ENCODE measurements at places on chromosomes 4 and X.

DNA sequence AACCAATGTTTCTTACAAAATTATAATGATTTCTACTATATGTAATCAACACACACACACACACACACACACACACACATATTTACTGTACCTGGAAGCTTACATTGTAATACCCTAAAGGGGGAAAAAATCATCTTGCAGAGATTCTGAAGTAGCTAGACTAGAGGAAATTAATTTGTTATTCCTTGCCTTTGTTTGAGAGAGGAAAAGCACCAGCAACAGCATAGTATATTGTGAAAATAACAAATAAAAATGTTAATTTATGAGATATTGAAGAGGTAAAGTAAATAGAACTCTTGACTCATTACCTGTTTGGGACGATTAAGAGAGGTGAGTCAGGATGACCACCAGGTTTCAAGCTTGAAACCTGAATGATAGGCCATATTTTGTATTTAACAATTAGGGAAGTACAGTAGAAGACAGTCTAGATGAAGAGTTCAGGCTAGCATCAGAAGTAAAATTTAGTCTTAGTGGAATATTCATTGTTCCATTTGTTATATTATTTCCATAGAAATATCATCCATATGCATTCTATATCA is 873.4 kb upstream of the PCDH10 start:
- no peak for DNase-seq

- DNase-seq, result no peak
Observed at GRCh38 chr4:74473155-74473811, 28.3 kb downstream of the AREG start.

GRCh38 chrX:10667143-10667542 is 46.8 kb upstream of the MID1 start:
- DNase-seq, result no peak

DNA sequence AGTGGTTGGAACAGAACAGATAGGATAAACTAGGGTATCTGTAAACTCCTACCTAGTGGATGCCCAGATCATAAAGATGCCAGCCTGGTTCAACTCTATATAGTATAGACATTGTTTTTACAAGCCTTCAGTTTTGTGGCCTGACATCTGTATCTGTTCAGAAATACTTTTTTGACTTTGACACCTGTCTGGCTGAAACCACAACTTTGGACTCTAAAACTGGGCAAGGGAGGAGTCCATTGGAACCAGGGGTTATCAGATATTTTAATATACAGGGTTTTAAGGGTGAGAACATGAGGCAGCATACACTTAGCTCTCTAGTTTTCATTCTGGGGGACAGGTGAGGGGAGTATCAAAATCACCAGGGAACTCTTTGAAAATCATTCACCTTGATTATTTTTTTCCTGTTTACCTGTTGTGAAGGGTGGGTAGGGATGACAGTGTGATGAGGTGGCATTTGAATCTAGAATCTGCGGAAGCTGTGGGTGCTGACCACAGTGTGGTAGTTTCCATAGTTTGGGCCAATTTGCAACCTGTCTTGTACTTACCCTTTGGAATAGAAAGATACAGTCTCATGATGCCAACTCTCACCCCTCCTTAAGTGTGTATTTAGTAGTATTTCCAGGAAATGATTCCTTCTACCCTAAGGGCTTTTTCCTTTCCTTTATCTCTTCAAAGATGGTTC is 20.6 kb downstream of the GAB1 start:
- no peak for DNase-seq

DNA sequence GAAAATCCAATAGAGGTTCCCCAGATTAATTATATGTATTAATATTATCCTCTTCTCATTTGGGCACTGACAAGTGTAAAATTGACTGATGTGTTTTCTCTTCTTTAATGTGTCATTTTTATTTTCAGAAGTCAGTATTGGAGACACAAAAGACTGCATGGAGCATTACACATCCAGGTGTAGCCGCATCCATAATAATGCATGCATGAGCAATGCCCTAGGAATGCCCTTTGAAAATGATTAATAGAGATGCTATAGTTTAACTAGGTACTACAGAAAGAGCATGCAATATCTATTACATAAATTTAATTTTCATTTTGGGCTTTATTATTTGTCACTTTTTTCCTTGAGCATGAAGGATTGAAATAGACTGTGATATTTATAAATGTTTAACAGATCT is 509.9 kb downstream of the SPOCK3 start:
- no peak for DNase-seq

GRCh38 chrX:136318895-136319597 is 18.3 kb downstream of the ADGRG4 start:
- no peak for DNase-seq

DNA sequence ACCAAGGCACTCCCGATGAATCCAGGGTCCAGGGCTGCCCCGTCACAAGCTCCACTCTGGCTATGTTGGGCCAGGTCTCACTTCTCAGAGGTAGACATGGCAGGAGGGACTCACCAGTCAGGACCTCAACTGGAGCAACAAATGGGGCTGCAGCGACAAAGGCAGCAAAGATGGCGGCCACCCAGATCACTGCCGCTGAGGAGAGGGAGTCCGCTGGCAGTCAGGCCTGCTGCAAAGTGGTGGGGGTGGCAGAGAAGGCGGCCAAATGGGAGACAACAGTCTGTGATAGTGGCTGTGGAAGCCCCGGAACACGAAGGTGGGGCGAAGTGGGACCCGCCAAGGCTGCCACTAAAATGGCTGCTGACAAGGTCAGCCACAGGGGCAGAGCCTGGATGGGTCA is 143.3 kb upstream of the RADX start:
- DNase-seq, result no peak

DNA sequence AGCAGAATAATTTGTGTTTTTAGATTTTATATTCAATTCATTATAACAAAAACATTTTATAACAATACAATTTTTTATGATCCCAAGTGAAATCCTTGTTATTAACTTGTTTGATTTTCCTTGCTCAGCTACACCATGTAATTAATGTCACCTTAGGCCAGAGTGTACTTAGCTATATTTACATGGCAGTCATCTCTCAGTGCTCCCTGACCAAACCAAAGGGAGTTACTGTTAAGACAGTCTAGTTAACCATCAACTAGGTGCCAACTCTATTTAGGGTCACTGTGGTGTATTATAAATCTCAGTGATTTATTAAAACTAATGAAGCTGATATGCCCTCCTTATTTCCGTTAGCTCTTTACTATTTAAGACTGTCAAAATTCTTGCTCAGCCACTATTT is 44.4 kb downstream of the CCDC158 start:
- DNase-seq, result no peak

DNA sequence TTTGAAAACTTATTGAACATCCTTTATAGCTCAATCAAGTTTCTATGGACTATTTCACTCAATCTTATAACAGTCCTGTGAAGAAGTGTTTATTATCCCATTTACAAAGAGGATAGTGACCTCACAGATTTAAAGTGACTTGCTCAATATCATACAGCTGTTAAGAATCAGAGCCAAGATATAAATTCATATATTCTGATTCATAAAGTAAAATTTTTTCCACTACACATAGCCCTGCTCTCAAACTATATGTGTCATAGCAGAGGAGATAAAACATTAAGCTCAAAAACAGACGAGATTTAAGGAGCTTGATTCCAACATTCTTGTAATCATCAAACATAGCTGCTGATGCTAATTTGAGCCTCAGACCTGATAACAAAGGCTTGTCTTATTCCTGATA is 226.8 kb downstream of the CAMK2D start:
- no peak for DNase-seq

- DNase-seq, result no peak
Observed at GRCh38 chrX:148947399-148947975, 447.1 kb downstream of the AFF2 start.

- no peak for DNase-seq
Observed at GRCh38 chr4:82481506-82481840, 51.1 kb downstream of the ENOPH1 start.

DNA sequence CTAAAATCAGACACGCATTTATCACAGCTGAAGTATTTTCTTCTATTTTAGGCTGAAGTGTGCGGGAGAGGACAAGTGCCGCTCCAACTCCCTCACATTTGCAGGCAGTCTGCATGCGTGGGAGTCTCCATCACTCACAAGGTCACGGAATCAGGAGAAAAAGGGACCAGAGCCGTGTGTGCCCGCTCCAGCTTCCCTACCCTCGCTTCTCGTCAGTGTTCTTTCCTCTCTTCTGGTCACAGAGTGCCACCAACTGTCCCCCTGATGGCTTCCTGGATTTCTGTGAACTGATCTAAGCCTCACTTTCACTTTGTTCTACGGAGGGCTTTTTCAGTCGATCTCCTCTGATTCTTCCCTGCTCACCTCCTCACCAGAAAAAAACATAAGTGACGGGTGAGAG is 407.4 kb upstream of the AADAT start:
- DNase-seq, result no peak

DNA sequence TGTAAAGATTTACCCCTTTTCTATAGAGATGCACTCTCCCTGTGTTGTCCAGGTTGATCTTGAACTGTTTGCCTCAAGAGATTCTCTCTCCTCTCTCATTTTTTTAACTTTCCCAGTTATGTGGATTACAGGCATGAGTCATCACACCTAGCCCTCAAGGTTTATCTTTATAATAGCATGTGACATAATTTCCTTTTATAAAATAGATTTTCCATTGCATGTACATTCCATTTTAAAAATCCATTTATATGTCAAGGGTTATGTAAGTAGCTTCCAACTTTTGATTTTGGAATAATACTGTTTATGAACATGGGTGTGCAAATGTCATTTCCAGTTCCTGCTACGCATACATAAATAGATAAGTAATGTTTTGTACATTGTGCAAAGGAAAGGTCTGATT is 20.6 kb downstream of the ZNF721 start:
- DNase-seq, result no peak

- no peak for DNase-seq
Observed at GRCh38 chr4:108315694-108316093, 147.0 kb upstream of the LEF1 start.

DNA sequence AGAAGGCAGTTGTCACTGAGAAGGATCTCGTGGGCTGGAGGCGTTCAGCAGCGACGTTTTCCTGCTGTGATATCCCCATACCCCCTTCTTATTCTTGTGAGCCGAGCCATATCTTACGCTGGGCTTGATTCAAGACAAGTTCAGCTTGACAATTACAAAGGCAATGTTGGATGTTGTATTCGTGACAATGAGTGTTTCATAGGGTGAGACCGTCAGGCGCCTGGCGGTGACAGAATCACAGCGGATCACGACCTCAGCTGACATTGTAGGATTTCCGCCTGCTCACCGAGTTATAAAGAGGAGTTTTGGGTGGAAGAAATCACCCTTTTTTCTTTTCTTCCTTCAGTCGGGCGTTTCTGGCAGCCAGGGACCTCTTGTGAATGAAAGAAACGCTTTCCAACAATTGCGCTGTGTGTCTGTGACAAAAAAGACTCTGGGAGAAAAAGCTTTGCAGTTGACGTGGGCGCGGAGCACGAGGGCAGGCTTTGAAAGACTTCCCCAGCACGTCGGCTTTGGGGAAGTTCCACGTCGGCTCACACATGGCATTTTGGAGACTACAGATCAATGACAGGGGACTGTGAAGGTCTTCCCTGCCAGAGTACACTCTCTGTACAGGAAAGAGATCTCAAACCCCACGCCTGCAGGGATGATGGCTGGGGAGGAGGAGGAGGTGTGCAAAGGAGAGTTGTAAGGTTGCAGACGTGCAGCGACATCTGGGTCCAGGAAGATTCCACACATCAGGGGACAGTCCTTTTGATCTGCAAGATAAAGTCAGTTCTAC is 135.4 kb downstream of the CRLF2 start:
- no peak for DNase-seq

- DNase-seq, result no peak
Observed at GRCh38 chr4:183478926-183479325, 25.9 kb upstream of the ING2 start.

- no peak for DNase-seq
Observed at GRCh38 chr4:98771959-98772632, 113.7 kb upstream of the TSPAN5 start.

GRCh38 chr4:78138252-78138651 is 81.1 kb downstream of the FRAS1 start:
- no peak for DNase-seq

DNA sequence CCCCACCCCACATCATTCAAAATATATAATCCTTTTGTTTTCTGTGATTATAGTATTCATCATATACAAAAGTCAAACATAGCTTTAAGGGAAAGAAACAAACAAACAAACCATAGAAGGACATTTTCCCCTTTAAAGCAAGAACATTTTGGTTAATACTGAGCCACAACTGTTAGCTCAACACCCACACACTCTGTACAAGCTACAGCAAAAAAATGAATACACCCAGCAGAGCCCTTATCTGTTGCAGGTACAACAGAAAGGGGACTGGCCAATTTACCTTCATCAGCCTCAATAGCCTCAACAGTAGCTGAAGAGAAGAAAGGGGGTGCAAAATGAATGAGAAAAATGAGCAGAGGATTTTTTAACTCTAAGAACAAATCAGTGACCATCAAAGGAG is 318.4 kb downstream of the PPP3CA start:
- no peak for DNase-seq

DNA sequence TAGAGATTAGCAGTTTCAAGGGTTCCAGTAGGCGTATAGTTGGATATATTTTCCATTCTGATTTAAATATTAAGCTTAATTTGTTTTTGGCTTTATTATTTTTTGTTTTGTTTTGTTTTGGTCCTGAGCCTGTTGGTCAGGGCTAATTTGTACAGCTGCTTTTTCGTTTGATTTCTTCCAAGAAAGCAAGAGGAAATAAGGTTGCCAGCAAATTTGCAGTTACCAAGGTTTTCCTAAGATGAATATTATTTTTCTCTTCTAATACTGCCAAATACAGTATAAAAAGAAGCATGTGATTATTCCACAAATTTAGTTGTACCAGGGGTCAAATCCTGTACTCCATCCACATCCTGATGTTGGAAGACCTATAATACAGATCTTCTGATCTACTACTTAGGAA is 24.9 kb downstream of the PLAC1 start:
- no peak for DNase-seq

DNA sequence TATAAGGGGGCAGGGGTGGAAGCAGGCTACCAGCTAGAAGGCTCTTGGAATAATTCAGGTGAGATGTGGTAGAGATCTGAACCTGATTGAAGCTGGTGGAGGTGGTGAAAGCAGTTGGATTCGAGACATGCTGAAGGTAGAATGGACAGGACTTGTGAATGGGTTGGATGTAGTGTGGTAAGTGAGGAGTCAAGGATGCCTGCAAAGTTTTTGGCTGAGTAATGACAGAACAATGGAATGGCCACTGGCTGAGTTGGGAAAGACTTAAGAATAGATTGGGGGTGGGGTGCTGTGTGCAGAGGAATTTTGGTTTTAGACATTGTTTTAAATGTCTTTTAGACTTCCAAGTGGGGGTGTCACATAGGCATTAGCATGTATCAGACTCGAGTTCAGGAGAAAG is 33.5 kb downstream of the HPF1 start:
- DNase-seq, result no peak

- no peak for DNase-seq
Observed at GRCh38 chr4:39367166-39367565, 1.0 kb upstream of the RFC1 start.

DNA sequence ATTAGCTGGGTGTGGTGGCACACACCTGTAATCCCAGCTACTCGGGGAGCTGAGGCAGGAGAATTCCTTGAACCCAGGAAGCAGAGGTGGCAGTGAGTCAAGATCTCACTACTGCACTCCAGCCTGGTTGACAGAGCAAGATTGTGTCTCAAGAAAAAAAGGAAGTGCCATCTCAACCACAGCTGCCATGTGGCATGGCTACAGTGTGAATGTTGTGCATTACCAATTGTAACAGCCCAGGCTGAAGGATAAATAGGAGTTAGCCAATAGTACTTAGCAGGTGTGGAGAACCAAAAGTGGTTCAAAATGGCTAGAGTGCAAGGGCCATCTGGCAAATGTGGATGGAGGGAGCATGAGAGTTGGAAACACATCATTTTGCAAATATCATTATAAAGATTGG is 28.9 kb downstream of the SLC25A5 start:
- no peak for DNase-seq

All from T-helper 2 cell (primary cell).